ENCODE measurements at places on chromosomes 7 and 10. TPM values are rescaled to one million over a fixed set of nuclear protein-coding genes. Genes with fewer than 3 reads are reported as not detected.

STN1 gene
- 50.6 TPM for total RNA-seq

NEUROD6 gene
- total RNA-seq = not detected

CYP3A5 gene
- not detected for total RNA-seq

TRPV5 gene
- total RNA-seq = not detected

TMEM273 gene
- 0.37 TPM for total RNA-seq

HIP1 gene
- 8.5 TPM for total RNA-seq

HOXA11 gene
- total RNA-seq = not detected

CYP2C18 gene
- not detected for total RNA-seq

C10orf105 gene
- total RNA-seq = under 0.01 TPM

TTYH3 gene
- 23.4 TPM for total RNA-seq

GIMAP4 gene
- 0.13 TPM for total RNA-seq

PRPS1L1 gene
- 0.13 TPM for total RNA-seq

CCDC71L gene
- 24.2 TPM for total RNA-seq

CLDN15 gene
- total RNA-seq = 1.4 TPM

KCTD7 gene
- total RNA-seq = 12.2 TPM

ZNF735 gene
- not detected for total RNA-seq

STRIP2 gene
- total RNA-seq = 2.9 TPM

KLLN gene
- total RNA-seq = 0.56 TPM
